ENCODE measurements at places on chromosomes 4 and X.

DNA sequence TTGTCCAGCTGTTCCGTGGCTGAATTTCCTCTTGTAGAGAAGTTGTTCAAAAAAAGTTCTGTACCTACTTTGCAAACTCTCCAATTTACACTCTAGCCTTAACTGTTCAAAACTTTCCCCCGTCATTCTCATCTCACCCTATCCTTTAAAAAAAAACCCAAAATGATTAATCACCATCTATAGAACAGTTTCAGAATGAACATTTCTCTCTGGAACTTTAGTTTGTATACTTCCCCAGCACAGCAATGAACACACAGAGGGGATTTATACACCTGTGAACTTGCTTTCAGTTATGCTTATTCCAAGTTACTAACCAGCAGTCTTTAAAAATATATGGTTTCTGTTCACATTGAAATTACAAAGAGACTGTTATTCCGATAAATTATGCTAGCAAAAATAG is 1.2 kb downstream of the GEMIN8 start:
- no peak for DNase-seq

DNA sequence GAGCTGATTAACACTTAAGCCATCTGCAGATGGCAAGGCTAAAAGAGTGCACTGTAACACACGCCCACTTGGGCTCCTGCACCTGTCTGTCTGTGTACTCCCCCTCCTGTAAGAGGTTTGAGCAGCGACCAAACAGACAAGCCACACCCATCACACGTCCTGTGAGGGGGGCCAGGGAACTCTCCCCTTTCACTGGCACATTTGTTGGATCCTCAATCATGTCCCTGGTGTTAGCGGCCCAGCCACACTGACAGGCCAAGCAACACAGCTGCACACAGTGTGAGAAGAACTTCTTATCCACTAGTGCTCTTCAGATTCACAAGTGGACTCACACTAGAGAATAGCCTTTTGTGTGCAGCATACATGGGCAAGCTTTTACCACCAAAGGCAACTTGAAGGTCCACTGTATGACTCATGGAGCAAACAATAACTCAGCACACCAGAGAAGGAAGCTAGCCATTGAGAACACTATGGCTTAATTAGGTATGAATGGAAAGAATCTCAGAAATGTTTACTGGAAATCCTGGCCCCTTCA is 29.1 kb upstream of the UTP14A start:
- DNase-seq = peak; percentile 2

DNA sequence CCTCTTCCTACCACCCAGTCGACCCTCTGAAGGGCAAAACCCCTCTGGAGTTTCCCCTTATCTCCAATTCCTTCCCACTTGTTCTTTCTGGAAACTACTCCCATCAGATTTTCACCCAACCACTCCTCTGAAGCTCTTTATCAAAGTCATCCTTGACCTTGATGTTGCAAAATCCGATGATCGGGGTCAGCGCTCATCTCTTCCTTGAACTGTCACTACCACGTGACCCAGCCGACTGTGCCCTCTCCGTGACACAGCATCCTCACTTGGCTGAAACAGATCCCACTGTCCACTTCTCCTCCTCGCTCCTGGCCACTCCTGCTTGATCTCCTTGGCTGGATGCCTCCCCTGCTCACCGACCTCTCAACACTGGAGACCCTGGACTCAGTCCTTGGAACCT is 1.1 kb downstream of the CFAP99 start:
- no peak for DNase-seq

DNA sequence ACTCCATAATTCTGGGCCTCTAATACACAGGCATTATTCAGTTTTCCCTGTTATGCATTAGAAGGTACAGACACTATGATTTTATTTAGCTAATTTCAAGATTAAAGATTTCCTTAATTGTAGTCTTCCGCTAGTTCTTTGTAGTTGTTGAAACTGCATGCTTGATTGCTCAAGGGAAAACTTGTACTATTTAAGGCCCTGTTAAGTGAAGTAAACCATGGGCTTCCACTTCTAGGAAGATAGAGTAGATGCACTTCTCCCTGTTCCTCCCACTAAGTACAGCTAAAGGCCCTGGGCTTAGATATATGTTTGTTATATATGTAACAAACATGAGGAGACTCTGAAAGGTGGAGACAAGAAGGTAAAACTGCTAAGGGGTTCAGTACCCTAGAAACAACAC is 215.8 kb upstream of the LEF1 start:
- no peak for DNase-seq
